ENCODE measurements at places on chromosomes 1 and 21.

DNA sequence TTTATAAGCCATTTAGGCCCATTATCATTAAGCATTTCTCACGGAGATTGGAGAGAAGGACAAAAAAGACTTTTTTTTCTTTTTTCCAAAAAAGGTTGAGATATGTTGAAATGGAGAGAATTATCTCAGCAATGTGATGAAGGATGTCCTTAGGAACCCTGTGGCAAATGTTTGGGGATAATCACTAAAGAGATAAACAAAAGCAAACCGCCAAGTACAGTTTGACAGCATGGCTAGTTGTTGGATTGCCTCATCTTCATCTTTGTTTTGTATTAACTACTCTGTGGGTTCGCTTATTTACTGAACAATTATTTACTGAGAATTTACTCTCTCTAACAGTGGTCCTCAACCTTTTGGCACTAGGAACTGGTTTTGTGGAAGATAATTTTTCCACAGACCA lies 97.4 kb upstream of the HP1BP3 start:
- DNase-seq: no peak

DNA sequence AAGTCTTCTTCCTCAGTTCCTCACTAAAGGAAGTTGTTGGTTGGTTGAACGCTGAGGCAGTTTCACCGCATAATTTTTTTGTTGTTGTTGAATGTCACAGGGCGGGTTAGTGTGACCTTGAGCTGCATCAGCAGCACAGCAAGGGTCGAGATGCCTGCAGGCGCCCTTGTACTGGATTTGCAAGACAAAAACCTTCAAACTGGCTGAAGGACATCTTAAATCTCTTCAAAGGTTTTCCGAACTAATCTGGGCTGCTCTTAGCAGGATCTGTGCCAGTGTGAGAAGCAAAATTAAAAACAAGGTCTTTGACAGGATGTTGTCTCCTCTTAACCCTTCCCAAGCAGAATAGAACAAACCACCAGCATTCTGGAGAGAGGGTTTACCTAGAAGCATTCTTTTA lies 59.4 kb downstream of the NRIP1 start:
- no peak for DNase-seq

- DNase-seq: peak; percentile 33
Observed at GRCh38 chr1:64891448-64891825, 74.9 kb downstream of the JAK1 start.

- DNase-seq: no peak
Observed at GRCh38 chr1:60575326-60575977, 501.9 kb upstream of the C1orf87 start.

GRCh38 chr1:53643881-53644390 lies 95.0 kb downstream of the GLIS1 start:
- peak; percentile 8 for DNase-seq

- DNase-seq: no peak
Observed at GRCh38 chr1:248417854-248418253, 15.0 kb downstream of the OR2T1 start.

- DNase-seq: no peak
Observed at GRCh38 chr1:223617323-223618070, 48.0 kb downstream of the CAPN8 start.

GRCh38 chr1:193211539-193211938 lies 25.1 kb upstream of the B3GALT2 start:
- DNase-seq: peak; percentile 30

GRCh38 chr1:85328713-85329397 lies 52.4 kb upstream of the BCL10 start:
- no peak for DNase-seq

GRCh38 chr1:86649618-86650017 lies 54.8 kb upstream of the SH3GLB1 start:
- no peak for DNase-seq

- no peak for DNase-seq
Observed at GRCh38 chr1:27521861-27522431, 32.0 kb upstream of the WASF2 start.

DNA sequence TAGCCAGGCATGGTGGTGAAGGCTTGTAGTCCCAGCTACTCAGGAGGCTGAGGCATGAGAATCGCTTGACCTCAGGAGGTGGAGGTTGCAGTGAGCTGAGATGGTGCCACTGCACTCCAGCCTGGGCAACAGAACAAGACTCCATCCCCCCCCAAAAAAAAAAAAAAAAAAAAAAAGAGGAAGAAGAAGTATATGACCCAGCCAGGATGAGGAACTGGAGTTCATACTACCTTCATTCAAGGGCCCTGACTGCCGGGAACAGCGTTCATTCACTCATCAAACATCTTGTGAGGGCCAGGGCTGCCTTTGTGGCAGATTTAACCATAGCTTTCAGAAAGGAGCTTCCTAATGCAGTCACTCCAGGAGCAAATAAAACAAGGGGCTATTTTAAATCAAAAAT lies 127.6 kb downstream of the MRPS6 start:
- DNase-seq: no peak

DNA sequence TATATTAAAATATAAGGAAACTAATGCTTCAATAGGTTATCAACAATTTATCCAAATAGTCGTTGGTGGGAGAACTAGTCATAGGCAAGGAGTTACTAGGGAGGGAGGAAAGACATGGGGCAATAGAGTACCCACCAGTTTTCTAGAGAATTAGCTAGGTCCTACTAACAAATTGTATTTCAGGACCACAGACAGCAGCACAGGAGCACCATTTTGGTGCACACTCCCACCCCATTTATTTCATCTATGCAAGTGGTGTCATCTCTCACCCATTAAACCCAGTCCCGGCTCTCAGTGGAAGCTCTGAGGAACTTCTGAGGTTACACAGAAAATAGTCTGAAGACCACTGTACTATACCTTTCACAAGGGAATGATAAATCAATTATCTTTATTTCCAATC lies 89.0 kb upstream of the BCAR3 start:
- DNase-seq: peak; percentile 38

- DNase-seq: peak; percentile 70
Observed at GRCh38 chr1:27102707-27103468, 52.0 kb downstream of the SLC9A1 start.

DNA sequence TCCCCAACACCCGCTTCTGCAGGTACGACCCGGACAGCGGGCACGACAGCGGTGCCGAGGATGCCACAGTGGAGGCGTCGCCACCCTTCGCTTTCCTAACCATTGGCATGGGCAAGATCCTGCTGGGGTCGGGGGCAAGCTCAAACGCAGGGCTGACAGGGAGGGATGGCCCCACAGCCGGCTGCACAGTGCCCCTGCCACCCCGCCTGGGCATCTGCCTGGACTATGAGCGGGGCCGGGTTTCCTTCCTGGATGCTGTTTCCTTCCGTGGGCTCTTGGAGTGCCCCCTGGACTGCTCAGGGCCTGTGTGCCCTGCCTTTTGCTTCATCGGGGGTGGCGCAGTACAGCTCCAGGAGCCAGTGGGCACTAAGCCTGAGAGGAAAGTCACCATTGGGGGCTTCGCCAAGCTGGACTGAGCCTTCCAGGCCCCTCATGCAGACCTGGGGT lies 10.1 kb downstream of the TRIM46 start:
- DNase-seq: no peak

DNA sequence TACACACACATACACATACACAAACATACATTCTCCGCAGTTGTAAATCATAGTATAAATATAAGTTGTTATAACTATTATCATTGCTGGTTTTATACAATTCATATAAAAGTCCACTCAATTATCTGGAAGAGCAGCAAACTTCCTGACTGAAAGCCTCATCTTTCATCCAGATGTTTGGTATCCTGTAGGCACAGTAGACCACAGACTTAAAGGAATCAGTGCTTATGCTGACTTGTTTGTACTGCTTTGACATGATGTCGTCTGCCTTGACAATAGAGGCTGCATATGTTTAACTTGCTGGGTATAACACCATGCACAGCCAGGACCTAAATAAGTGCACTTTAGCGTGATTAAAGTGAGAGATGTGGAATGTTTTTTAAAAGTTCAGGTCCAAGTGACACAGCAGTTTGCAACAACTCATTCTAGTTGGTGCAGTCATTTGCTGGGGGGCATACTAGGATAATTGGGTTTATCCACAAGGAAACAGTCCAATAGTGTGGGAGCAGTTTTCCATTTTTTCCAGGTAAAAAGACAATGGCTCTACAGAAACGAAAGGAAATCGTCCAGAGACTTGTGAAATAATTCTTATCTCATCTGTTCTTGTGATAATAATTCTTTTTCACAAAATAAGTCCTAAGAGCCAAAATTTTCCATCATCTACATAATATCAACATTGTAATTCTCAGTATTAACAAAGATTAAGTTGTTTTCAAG lies 110.3 kb upstream of the TSPAN2 start:
- DNase-seq: no peak

GRCh38 chr1:176466514-176466913 lies 3.5 kb downstream of the PAPPA2 start:
- DNase-seq: peak; percentile 43

DNA sequence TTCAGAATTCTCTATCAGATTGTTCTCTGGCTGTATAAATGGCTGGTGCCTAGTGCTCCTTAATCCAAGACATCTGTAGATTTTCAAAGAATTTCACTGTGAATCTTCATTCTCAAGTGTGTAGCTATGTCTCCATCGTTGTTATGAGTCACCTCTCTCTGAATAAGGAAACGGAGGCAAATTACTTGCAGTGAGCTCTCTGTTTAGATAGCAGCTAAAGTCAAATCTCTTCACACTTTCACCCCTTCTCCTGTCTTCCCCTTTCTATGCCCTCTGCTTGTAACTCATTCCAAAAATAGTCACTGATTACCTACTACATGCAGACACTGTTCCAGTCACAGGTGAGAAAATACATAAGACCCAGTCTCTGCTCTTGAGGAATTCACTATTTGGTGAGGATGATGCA lies 39.7 kb downstream of the CHML start:
- DNase-seq: no peak

GRCh38 chr1:214337511-214337910 lies 56.6 kb downstream of the SMYD2 start:
- DNase-seq: no peak

GRCh38 chr1:161962091-161962887 lies 61.4 kb downstream of the OLFML2B start:
- peak; percentile 82 for DNase-seq

DNA sequence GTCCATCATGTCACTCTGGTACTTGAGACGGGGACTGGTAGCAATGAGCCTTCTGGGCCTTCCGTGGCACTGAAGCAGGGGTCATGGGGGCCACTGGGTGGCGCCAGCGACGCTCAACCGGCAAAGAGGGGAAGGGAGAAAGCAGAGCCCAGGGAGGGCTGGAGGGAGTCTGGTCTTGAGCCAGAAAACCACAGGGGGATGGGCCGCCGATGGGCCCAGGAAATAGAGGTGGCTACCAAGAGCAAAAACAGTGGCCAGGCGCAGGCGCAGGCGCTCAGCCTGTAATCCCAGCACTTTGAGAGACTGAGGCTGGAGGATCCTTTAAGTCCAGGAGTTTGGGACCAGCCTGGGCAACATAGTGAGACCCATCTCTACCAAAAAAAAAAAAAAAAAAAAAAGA lies 21.8 kb downstream of the EXOC8 start:
- DNase-seq: peak; percentile 65

DNA sequence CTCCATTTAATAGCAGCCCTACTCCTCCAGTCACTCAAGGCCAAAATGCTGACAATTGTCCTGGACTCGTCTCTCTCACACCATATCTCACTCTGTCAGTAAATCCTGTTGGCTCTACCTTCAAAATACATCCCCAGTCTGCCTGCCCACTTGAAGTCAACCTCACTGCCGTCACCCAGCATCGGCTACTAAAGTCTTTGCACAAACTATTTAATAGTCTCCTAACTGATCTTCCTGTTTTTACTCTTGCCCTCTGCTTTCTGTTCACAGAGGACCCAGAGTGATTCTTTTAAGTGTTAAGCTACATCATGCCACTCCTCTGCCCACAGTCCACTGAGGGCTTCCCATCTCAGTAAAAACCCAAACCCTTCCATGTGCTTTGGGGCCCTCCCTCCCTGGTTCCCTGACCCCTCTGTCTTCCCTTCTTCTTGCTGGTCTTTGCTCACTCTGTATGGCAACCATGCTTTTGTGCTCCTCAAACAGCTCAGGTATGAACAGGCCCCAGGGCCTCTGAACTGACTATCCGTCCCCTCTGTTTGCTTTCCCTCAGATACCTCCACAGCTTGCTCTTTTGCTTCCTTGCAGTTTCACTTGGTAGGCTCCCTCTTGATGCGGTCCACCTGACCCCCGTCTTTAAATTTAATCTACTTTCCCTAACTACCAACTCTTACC lies 19.0 kb downstream of the RNASEL start:
- no peak for DNase-seq

GRCh38 chr1:156055281-156056048 lies 883 bp downstream of the LAMTOR2 start:
- no peak for DNase-seq

DNA sequence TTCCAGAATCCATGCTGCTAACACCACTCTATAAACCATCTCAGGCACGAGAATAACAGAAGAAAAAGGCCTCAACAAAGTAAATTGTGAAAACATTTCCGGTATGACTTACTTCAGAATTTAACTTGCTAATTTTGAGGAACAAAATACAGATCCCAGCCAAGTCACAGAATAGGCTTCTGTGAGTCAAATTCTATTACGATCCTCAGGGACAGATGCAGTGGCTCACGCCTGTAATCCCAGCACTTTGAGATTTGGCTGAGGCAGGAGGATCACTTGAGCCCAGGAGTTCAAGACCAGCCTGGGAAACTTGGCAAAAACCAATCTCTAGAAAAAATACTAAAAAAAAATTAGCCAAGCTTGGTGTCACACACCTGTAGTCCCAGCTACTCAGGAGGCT lies 8.8 kb upstream of the CCDC27 start:
- no peak for DNase-seq

- DNase-seq: peak; percentile 69
Observed at GRCh38 chr1:8825985-8826481, 8.6 kb upstream of the RERE start.

DNA sequence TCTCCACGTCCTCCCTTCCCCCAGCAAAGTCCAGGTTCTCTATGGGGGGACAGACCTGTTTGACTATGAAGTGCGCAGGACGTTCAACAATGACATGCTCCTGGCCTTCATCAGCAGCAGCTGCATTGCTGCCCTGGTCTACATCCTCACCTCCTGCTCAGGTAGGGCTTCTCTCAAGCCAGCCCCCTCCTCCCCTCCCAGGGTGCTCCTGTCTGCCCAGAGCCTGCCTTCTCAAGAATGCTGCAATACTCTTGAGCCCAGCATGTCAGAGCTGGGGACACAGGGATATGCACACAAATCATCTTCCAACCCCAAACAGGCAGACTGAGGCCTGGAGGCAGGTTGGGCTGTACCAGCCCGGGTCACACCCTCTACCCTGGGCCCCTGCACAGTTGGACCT lies 35.4 kb downstream of the DISP3 start:
- DNase-seq: no peak

DNA sequence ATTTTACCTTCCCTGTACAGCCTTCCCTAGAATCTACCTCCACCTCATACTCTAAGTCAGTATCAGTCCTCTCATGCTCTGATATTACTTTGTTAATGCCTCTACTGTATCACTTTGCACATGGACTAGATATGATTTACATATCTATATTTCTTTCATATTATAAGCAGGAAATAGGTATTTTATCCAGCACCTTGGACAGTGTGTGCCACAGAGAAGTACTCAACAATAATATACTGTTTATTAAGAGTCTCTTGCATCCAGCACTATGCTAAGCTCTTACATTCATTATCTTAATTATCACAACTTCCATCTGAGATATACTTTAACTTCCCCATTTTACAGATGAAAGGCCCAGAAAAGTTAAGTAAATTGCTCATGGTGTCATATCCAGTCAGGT lies 247.9 kb upstream of the DAB1 start:
- DNase-seq: no peak

- DNase-seq: no peak
Observed at GRCh38 chr1:193275773-193276172, 89.4 kb upstream of the B3GALT2 start.

All from cardiac muscle cell (in vitro differentiated cells and primary cell).